ENCODE measurements at places on chromosomes 2 and 18.
A peak's percentile ranks its signal among the peaks of the same experiment; 100 is the strongest.

DNA sequence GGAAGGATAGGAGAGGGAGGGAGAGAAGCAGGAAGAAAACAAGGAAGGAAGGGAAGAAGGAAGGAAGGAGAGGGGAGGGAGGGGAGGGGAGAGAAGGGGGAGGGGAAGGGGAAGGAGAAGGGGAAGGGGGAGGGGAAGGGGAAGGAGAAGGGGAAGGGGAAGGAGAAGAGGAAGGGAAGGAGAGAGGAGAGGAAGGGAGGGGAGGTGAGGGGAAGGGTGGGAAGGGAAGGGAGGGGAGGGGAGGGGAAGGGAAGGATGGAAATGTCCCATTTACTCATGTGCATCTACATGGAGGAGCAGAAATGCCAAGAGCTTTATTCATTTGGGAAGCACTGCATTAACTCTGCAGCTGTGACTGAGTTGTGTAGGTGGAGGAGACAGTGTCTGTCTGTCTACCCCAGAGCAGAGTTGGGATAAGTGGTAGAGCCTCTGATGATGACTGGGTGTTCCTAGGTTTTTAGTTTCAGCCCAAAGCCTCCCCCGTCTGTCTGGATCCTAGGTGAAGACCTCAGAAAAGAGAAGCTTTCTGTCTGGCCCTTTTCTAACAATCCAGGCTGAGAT lies 131.3 kb downstream of the COL6A3 start:
- no peak for DNase-seq

GRCh38 chr2:51667679-51668078 lies 635.7 kb upstream of the NRXN1 start:
- no peak for DNase-seq

GRCh38 chr2:69589973-69590652 lies 53.4 kb downstream of the AAK1 start:
- DNase-seq: no peak

- peak; percentile 63 for DNase-seq
Observed at GRCh38 chr18:8389391-8390340, 219.6 kb upstream of the RAB12 start.

DNA sequence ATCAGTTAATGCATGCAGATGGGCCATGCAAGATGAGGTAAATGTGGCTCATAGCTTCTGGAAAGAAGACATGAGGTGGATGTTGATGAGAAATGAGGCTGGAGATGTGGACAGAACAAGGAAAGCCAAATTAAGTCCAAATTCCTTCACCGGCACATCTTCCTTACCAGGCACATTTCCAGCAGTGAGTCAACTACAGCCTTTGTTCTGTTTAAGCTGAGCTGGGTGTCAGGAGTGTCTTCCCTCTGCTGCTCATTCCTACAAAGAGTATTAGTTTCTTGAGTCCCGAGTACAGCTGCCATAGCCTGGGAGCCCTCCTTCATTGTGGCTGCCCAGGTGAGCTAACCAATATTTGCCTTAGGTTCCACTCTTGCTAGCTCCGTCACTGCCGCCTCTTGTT lies 945.0 kb downstream of the SLC4A3 start:
- no peak for DNase-seq

- DNase-seq: no peak
Observed at GRCh38 chr2:104793966-104794365, 59.9 kb upstream of the POU3F3 start.

GRCh38 chr18:9649164-9649540 lies 34.8 kb upstream of the PPP4R1 start:
- no peak for DNase-seq

Data from KBM-7 (cell line).